ENCODE measurements at places on chromosomes 11 and 22.

- DNase-seq, result no peak
Observed at GRCh38 chr11:122028545-122028944, 87.5 kb downstream of the BLID start.

GRCh38 chr22:40510631-40511364, 125.7 kb downstream of the MRTFA start:
- DNase-seq, result no peak

DNA sequence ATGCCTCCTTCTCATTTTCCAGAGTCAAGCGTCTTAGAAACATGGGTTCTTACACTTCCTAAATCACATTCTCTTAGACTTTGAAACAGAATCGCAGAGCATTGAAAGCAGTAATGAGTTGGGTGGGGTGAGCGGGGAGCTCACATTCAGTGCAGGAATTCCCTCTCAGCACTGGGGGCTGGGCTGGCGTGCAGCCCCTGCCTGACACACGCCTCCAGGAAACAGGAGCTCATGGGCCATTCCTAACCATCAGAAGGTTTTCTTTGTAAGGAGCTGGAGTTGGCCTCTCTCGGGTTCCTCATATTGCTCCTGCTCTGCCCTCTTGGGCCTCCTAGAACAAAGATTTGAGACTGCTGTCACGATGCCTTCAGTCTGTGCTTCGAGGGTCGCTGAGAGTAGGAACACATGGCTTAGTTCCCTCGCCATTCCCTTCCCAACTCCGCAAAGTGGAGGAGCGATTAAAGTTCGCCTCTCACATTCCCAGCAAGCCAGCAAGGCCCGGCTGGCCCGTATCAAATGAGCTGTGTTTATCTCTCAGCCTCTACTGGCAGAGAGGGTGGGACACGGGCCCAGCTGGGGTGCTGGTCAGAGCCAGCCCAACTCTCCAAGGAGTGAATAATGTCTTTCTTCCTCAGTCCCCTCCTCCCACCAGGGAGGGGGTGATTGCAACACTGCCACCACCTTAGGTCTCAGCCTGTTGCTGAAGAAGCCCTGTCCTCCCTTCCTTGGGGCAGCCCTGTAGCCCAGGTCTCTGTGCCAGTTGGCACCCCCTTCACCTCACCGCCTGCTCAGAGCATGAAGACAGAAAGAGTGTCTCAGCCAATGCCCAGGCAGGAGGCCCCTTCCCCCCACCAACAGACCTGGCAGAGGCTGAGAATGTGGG, 10.4 kb downstream of the CHRDL2 start:
- no peak for DNase-seq

DNA sequence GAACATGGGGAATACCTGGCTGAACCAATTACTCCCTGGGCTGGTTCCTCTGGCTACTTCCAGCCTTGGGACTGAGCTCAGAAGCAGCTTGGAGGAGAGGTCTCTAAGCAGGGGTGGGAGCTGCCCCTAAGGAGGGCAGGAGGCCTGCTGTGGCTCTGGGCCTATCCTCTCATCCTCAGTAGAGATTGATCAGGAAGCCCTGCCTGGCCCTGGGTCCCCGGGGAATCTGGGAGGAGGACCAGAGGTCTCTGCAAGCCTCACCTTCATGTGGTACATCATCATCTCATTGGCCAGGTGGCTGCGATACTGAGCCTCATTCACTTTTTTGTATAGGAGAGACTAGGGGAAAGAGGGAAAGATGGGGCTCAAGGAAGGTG, 91.1 kb downstream of the PDE2A start:
- DNase-seq, result no peak

GRCh38 chr11:2708151-2708581, 8.4 kb upstream of the KCNQ1OT1 start:
- no peak for DNase-seq

DNA sequence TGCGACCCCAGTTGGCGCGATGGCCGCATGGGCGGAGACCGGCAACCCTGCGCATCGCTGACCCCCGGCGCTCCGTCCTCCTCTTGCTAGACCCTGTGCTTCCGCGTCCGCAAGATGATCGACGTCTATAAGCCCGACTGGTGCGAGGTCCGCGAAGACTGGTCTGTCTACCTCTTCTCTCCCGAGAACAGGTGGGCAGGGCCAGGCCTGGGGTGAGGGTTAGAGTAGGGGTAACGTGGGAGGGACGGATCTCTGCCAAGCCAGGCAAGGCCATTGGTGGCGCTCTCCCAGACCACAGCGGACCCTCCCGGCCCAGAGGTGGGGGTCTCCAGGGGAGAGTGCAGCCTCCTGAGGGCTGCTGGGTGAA, 92.1 kb downstream of the CACNA1I start:
- no peak for DNase-seq

DNA sequence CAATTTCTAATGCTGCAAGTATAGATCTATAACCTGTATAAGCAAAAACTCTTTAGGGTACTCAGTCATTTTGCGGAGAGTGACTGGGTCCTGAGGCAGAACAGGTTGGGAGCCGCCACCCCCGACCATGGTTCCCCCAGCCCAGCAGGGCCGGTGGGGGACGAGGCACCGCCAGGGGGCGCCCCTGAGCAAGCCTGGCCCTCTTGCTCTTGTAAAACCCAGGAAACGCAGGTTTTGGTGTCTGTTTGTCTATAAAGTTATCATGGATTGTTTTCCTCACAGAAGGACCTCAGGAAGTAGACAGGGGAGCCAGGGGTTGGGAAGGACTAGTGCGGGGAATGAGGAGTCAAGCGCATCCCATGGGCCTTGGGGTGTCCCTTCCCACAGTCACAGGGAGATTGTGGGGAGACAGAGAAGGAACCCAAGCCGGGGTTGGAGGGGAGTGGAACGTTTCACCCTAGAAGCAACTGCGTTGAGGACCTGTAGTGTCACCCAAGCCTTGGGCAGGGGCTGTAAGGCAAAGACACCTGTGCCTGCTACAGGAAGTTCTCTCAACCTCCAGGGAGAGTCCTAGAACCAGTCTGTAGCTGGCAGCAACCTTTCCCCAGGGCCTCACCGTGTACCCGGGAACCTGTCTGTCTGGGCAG, 26.4 kb downstream of the KCTD17 start:
- peak; percentile 56 for DNase-seq

DNA sequence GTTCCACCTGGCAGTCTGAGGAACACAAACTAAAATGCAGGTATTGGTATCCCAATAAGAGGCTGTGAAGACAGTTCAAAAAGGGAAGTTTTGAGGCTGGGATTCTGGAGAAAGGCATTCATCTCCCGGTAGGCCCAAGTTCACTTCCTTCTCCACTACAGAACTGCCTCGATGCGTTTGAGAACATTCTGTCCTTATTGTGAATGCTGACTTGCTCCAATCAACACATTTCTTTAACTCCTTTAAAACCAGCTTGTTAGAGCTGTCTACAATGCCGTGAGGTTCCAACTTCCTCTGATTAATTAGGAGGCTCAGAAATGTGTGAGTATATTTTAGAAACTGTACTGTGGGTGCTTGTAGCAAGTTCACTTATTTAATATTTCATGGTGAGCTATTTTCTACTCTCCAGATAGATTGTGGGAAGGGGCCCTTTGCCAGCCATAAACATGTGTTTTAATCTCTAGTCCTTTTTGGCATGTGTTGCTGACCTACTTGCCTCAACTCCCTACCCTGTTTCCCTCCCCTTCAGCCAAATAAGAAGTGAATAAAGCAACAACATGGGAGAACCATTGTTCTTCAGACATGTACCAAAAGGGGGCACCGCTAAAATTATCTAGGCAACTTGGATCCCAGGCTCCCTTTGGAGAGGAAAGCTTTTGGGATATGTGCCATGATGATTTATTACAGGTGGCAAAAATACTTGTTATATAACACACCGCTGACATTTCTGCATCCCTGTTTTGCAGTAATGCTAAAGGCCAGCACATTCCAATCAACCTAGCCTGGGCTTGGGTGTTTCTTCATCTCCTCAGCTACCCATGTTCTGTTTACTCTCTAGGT, 245.6 kb downstream of the BLID start:
- peak; percentile 21 for DNase-seq

DNA sequence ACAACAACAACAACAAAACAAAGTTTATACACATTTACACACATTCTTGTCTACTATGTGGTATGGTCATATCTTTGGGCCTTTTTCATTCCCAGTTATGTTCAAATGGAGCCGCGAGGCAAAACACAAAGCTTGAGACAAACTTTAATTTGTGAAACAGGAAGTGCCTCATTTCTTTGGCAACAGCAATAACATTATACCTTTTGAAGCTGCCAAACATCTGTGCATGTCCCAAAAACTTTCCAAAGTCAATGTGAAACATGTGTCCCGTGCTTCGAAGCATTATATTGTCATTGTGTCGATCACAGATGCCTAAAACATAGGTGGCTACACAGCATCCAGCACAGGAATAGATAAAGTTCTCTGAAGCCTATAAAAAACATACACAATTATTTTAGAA, 25.0 kb upstream of the RPS13 start:
- no peak for DNase-seq

- peak; percentile 27 for DNase-seq
Observed at GRCh38 chr22:20741634-20742581, 32.0 kb upstream of the SERPIND1 start.

- DNase-seq, result no peak
Observed at GRCh38 chr11:83280256-83280655, 5.9 kb downstream of the CCDC90B start.

DNA sequence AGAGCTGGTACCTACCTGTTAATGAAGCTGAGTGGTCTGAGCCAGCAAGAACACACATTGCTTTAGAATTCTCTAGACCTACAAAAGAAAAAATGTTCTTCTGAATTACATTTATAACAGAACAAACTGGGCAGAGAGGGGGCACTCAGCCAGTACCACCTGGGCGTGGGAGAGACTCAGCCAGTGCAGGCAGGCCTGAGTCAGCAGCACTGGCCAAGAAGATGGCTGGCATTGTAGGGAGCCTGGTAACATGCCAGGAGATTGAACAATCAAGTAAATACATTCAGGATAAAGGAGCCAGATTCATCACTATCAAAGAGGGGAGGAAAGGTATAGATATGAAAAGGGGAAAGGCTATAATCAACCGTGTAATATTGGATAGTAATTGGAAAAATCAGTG, 19.9 kb downstream of the SERGEF start:
- no peak for DNase-seq

DNA sequence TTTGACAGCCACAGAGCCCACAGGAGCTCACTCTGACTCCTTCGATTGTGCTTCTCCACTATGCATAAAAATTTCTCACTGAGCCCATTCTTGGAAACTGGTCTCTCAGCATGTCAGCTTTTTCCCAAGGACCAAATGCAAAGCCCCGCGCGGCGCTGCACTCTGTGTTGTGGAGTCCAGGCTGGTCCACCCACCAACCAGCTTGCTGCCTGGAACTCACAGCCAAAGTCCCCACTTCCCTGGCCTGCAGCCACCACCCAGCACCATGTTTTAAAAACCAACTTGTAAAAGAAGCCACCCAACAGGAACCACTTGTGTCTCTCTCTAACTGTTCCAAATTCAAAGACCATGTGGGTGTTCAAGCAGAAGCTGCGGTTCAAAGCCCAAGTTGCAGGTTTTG, 124.4 kb downstream of the SPATA19 start:
- DNase-seq, result no peak

GRCh38 chr11:71263386-71263785, 11.0 kb upstream of the SHANK2 start:
- no peak for DNase-seq

DNA sequence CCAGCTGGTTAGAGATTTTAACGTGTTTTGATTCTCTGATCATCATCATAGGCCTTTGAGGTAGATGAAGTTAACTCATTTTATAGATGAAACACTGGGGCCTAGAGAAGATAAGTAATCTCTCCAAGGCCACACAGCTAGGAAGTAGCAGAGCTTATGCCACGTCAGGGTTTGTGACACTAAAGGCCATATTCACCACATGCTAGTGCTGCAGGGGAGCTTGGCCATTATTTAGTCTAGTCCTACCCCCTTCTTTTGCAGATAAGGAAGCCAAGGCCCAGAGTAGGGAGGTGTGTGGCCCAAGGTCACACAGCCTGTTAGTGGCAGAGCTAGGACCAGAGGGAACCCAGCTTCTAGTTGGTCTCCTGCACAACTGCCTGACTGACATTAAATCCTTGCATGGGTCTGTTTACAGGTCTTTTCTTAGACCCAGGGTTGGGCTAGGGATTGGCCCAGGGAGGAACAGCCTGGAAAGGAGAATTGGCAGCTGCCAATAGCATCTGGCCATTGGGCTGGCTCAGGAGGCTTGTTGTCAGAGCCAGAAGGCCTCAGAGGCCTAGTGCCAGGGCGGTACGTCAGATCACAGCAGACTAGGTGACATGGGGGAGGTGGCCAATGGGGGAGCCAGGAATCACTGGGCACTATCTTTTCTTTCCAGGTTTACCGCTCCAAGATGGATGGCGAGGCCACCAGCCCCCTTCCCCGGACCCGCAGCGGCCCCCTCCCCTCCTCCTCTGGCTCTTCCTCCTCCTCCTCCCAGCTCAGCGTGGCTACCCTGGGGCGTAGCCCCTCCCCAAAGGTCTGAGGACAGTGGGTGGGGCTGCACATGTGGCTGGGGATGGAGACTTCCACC, 36.0 kb downstream of the PHLDB1 start:
- DNase-seq, result no peak

DNA sequence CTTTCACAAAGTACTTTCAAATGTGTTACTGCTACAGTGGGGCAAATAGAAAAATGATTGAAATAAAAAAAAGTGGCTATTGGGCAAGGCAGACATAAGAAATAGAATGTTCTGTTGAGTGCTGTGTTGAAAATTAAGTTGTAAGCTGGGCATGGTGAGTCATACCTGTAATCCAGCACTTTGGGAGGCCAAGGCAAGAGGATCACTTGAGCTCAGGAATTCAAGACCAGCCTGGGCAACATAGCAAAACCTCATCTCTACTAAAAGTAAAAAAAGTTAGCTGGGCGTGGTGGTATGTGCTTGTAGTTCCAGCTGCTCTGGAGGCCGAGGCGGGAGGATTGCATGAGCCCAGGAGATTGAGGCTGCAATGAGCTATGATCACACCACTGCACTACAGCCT, 26.9 kb upstream of the LDHA start:
- no peak for DNase-seq

- no peak for DNase-seq
Observed at GRCh38 chr11:28520291-28520690, 412.1 kb downstream of the METTL15 start.

DNA sequence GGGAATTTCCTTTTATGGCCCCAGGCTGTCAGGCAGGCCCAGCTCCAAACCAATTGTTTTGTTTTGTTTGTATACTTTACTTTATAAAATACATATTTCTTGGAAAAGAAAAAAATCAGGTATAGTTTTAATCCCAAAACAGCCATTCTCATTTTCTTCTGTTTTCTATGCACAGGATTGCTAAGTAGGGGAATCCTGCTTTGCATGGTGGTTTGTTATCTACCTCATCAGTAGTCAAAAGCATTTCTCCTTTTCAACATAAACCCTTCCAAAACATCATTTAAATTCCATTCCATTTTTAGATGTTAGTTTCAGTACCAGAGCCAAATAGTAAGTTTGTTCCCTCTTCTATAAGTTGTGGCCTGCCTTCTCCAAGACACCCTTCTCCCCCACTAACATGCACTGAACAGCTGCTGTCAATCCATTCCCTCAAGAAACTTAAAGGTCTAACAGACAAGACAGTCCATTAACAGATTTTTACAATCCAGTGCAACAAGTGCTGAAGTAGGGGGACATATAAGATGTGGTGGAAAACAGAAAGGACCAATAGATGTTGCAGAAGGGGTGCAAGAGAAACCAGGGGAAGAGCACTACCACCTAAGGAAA, 3.7 kb downstream of the ILK start:
- DNase-seq, result no peak
